Sigmoid colon (tissue), 7 donors: ENCODE measurements at places on chromosomes 13 and 19.

- no peaks in the 10 kb centered on the region for H3K36me3 ChIP-seq
- DNase-seq = no peak
- H3K27ac ChIP-seq = no peak overlapping the region
- H3K4me1 ChIP-seq = no peaks in the 10 kb centered on the region
- no peak overlapping the region for H3K4me3 ChIP-seq
Measured at GRCh38 chr13:109918179-109918711, 131.9 kb upstream of the IRS2 start.

DNA sequence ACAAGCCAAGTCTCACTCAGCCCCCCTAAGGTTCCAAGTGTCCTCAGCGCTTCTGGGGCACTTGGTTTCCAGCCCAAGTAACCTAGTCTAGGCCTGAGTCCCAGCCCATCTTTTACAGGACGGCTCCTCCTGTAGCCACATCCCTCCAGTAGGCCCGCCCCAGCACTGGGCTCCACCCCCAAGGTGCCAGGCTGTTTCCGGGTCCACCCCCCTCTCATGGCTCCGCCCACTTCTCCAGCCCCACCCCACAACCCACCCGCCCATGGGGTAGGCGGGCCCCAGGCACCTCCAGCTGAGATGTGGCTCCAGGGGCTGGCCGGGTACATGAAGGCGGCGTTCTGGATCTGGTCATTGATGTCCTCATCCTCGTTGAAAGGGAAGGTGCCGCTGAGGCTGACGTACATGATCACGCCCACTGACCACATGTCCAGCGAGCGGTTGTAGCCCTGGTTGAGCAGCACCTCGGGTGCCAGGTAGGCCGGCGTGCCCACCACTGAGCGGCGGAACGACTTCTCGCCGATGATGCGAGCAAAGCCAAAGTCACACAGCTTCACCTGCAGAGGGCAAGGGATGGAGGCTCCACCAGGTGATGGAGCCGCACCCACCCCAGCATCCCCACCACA lies 17.2 kb upstream of the DACT3 start:
- no peak overlapping the region for H3K27ac ChIP-seq
- no peak overlapping the region for H3K4me3 ChIP-seq
- DNase-seq = no peak
- no peaks in the 10 kb centered on the region for H3K4me1 ChIP-seq
- peaks cover 49% of the 10 kb centered on the region for H3K36me3 ChIP-seq

DNA sequence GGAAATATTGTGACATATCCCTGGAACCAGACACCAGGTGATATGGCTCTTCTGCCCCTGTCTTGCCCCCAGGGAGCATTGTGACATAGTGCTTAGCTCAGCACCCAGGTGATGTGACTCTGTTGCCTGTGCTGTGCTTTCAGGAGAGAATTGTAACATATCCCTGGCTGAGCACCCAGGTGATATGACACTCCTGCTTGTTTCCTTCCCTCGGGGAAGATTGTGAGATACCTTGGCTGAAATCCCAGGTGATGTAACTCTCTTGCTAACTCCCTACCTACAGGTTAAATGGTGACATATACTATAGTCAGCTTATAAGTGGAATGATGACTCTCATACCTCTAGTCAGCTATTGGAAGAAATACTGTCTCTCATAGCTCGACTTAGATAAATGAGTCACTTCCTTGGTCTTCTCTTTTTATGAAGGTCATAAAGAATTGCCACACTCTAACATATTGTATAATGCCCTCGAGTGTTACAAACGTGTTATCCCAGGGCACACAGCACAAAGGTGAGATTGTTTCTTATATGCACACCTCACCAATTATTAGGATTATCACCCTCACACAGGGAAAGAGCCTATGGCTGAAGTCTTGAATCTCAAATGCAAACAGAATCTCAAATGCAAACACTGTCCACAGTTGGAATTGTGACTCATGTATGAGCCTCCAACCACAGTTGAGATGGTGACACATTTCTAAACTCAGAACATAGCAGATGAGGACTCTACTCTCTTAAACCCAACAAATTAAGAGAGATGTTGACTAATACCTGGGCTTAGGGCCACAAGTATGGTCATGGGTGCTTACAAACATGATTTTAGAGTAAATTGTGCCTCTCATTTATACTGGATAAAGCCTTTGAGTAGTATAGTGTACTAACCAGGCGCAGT lies 32.7 kb upstream of the ZNF254 start:
- no peaks in the 10 kb centered on the region for H3K4me1 ChIP-seq
- no peak overlapping the region for H3K4me3 ChIP-seq
- no peaks in the 10 kb centered on the region for H3K27me3 ChIP-seq
- DNase-seq = no peak
- H3K27ac ChIP-seq = no peak overlapping the region

- peaks cover 18% of the 10 kb centered on the region for H3K4me1 ChIP-seq
- no peak overlapping the region for H3K4me3 ChIP-seq
- H3K36me3 ChIP-seq = no peaks in the 10 kb centered on the region
- H3K27ac ChIP-seq = no peak overlapping the region
- no peak for DNase-seq
- H3K27me3 ChIP-seq = no peaks in the 10 kb centered on the region
Measured at GRCh38 chr19:40193587-40193849, 2.3 kb downstream of the MAP3K10 start.

DNA sequence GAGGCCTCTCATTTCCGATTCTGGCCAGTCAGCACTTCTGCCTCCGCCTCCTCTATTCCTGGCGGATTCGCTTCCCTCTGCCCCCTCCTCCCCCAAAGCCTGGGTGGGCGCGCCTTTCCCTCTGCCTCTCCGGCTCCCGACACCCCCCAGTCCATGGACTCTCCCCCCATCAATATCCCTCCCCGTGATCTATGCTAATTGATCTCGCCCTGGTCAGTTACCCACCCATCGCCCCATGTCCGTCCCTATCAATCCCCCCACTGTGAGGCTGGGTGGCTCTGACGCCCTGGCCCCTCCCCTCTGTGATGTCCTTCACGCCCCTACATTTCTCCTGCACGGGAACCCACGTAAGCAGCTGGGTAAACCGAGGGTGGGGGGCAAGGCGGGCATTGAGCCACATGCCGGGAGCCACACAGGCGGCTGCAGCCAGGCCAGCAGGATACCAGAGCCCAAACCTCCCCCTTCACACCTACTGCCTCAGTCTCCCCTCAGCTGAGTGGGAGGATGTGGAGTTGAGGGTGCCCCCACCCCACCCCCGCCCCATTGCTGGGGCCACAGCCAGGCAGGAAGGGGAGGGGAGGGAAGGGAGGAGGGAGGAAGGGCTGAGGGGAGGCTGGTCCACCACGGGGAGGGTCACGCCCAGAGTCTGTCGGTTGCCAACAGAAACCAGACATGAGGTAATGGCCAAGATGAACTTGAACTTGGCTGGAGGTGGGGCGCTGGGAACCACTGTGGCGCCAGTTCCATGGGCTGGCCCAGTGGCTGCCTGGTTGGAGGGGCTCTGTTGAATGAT lies 21.0 kb downstream of the SMIM24 start:
- DNase-seq = peak; percentile 95
- H3K36me3 ChIP-seq = peaks cover 7% of the 10 kb centered on the region
- no peak overlapping the region for H3K4me3 ChIP-seq
- H3K27ac ChIP-seq = peak overlapping the region; percentile 89
- H3K27me3 ChIP-seq = no peaks in the 10 kb centered on the region
- no peaks in the 10 kb centered on the region for H3K4me1 ChIP-seq

DNA sequence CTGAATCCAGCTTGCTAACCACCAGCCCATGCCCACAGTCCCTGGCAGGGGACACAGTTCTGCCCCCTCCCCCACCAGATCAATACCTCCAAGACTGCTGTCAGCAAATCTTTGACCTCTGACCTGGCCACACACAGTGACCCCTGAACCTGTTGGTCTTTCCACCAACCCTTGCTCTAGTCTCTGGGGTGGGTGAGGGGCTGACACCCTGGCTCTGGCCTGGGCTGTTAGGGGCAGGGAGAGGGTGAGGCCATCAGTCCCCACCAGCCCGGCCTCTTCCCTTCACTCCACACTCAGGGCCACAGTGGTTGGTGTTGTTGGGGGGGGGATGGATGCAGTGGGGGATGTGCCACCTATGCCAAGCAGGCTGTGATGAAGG lies 21.8 kb upstream of the SLC7A10 start:
- H3K27me3 ChIP-seq = no peaks in the 10 kb centered on the region
- no peaks in the 10 kb centered on the region for H3K36me3 ChIP-seq
- no peak overlapping the region for H3K4me3 ChIP-seq
- no peak for DNase-seq
- no peak overlapping the region for H3K27ac ChIP-seq

DNA sequence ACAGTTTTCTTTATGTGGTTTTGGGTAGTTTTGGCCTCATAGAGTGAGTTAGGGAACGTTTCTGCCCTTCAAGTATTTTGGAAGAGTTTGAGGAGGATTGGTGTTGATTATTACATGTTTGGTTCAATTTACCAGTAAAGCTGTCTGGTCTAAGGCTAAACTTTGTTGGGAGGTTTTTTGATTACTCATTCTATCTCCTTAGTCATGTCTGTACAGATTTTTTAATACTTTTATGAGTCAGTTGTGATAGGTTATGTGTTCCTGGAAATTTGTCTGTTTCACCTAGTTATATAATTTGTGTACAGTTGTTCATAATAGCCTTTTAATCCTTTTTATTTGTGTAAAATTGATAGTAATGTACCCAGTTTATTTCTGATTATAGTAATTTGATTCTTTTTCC lies 20.4 kb downstream of the RNF17 start:
- no peak for DNase-seq
- H3K36me3 ChIP-seq = no peaks in the 10 kb centered on the region
- no peak overlapping the region for H3K4me3 ChIP-seq
- no peak overlapping the region for H3K27ac ChIP-seq

GRCh38 chr13:81615031-81615430 lies 1274.1 kb upstream of the SPRY2 start:
- no peak for DNase-seq
- no peaks in the 10 kb centered on the region for H3K27me3 ChIP-seq
- no peak overlapping the region for H3K4me3 ChIP-seq
- no peaks in the 10 kb centered on the region for H3K4me1 ChIP-seq
- H3K27ac ChIP-seq = no peak overlapping the region

DNA sequence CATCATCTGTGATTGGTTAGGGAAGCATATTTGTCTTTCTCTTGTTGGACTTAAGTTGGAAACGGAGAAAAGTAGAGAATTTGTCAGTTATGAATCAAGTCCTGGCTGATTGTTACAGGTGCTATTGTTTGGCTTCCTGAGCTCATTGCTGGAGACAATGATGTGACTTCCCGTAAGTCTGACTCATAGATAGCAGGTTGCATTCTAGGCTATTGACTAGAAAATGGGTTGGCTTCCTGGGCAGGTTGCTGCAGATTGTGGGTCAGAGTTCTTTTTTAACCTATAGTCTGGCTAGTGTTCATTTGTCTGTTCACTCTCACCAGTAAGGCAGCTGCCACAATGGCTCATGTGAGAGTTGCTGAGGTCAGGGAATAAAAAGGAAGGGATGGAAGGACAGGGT lies 101.5 kb downstream of the CCNA1 start:
- no peaks in the 10 kb centered on the region for H3K36me3 ChIP-seq
- no peak overlapping the region for H3K27ac ChIP-seq
- no peaks in the 10 kb centered on the region for H3K27me3 ChIP-seq
- DNase-seq = no peak
- H3K4me1 ChIP-seq = peaks cover 9% of the 10 kb centered on the region

GRCh38 chr13:69935043-69935442 lies 172.6 kb upstream of the ATXN8OS start:
- H3K36me3 ChIP-seq = no peaks in the 10 kb centered on the region
- no peaks in the 10 kb centered on the region for H3K27me3 ChIP-seq
- DNase-seq = no peak
- H3K4me3 ChIP-seq = no peak overlapping the region

DNA sequence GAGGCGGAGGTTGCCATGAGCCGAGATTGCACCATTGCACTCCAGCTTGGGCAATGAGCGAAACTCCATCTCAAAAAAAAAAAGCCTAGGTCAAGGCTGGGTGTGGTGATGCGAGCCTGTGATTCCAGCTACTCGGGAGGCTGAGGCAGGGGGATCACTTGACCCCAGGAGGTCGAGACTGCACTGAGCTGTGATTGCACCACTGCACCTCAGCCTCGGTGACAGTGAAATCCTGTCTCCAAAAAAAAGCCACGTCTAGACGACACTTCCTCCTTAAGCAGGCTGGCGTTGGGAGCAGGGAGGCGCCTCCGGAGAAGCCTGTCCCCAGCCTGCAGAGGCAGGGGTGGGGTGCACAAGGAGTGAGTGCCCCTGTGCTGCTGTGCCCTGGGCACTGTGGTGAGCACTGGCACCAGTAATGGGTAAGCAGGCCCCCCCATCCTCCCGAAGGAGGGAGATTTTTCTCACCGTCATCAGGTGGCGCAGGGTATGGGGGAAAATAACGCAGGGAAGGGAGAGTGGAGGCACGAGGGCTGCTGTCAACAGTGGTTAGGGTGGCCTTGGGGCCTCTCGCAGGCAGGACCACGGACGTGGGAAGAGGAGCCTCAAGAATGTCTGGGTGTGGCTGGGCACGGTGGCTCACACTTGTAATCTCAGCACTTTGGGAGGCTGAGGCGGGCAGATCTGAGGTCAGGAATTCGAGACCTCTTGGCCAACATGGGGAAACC lies 706 bp downstream of the P2RY11 start:
- peaks cover 66% of the 10 kb centered on the region for H3K36me3 ChIP-seq
- no peak overlapping the region for H3K27ac ChIP-seq
- H3K4me1 ChIP-seq = peaks cover 21% of the 10 kb centered on the region
- no peak overlapping the region for H3K4me3 ChIP-seq
- H3K27me3 ChIP-seq = no peaks in the 10 kb centered on the region

GRCh38 chr13:76086729-76087128 lies 450.6 kb downstream of the LMO7 start:
- H3K4me3 ChIP-seq = no peak overlapping the region
- H3K4me1 ChIP-seq = no peaks in the 10 kb centered on the region
- no peak for DNase-seq
- no peak overlapping the region for H3K27ac ChIP-seq
- H3K36me3 ChIP-seq = no peaks in the 10 kb centered on the region

DNA sequence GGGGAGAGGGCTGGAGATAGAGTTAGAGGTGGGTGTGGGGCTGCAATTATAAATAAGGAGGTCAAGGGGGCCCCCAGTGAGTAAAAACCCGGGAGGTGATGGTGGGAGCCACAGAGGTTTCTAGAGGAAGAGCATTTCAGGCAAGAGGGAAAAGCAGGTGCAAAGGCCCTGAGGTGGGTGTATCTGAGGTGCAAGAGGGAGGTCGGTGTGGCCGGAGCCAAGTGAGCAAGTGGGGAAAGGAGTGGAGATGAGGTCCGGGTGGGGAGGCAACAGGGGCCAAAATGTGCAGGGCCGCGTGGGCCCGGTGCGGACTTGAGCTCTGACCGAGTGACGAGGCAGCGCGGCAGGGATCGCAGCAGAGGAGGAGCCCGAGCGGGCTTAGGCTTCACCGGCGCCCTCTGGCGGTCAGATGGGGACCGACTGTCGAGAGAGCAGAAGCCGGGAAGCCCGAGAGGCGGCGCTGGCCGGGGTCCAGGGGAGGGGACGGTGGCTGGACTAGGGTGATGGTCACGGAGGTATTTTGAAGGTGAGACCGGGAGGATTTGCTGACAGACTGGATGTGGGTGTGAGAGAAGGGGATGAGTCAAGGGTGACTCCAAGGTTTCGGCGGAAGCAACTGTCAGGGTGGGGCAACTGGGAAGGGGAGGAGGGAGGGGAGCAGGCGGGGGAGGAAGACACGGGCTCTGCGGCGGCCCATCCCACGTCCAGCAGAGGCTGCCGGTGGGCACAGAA lies 17.7 kb upstream of the SPACA4 start:
- DNase-seq = peak; percentile 94
- H3K27ac ChIP-seq = no peak overlapping the region
- peaks cover 5% of the 10 kb centered on the region for H3K4me1 ChIP-seq
- H3K27me3 ChIP-seq = no peaks in the 10 kb centered on the region
- H3K36me3 ChIP-seq = no peaks in the 10 kb centered on the region
- H3K4me3 ChIP-seq = peak overlapping the region; percentile 49
